ENCODE measurements at places on chromosomes 6 and 20.

DNA sequence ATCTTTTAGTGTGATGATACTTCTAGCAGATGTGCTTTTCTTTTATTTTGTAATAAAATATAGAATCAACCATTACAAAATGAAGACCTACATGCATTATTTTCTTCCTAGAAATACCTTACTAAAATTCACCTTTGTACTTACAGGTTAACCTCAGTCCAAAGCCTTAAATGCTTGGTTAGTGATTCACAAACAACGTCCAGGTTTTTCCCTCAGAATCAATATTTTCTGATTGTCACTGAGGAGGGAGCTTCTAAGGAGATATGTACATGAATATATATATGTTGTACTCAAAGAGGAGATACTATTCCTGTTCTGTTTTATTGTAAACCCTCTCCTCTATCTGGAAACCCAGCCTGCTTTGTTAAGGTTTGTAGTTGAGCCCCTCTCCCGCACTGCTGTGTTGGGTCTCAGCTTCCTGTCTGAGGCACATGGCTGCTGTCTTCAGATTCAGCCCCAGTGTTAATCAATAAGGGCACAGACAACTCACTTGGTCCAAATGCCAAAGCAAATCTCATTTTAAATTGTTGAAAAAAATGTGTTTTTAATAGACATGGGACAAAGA lies 33.9 kb upstream of the HS3ST5 start:
- DNase-seq = no peak

DNA sequence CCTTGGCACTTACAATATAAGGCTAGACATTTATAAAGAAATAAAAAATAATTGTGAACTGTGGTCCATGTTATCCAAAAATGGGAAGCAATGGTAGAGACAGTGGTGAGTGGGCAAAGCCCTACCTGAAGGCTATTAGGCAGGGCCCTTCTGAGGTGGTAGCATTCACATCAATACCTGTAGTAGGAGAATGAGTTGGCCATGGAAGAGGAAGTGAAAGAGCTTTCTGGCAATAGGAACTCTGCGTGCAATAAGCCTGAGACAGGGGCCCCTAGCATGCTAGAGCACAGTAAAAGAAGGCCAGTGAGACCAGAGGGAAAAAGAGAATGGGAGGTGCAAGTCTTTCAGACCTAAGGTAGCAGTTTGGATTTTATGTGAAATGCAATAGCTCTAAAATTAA lies 754.5 kb downstream of the PTPRT start:
- DNase-seq = no peak

- no peak for DNase-seq
Observed at GRCh38 chr6:142699391-142699790, 245.6 kb downstream of the HIVEP2 start.

DNA sequence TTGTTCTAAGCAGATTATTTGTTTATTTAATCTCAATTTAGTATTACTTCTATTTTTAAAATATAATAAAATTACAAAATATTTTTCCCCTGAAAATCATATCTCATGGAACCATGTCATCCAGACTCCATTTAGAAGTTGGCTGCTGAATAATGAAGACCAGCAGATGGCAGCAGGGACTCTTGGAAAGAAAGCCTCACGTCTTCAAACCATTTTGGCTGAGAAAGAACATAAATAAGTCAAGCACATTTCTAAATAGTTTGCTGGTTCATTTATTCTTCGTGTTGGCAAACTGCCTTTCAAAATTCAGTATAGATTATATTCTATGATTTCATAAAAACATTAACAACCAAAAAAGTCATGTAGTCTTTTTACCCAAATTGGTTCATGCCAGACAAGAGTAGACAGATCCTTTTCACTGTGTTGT lies 71.7 kb downstream of the RCAN2 start:
- peak; percentile 47 for DNase-seq

- no peak for DNase-seq
Observed at GRCh38 chr6:99233219-99233618, 116.3 kb downstream of the FAXC start.

DNA sequence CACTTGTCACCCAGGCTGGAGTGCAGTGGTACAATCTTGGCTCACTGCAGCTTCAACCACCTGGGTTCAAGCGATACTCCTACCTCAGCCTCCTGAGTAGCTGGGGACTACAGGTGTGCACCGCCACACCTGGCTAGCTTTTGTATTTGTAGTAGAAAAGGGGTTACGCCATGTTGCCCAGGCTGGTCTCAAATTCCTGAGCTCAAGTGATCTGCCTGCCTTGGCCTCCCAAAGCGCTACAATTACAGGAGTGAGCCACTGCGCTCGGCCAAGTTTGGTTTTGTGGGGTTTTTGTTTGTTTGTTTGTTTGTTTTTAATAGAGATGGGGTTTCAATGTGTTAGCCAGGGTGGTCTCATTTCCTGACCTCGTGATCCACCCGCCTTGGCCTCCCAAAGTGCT lies 12.3 kb downstream of the LOC128125822 start:
- DNase-seq = no peak

- no peak for DNase-seq
Observed at GRCh38 chr6:7098993-7099392, 8.8 kb upstream of the RREB1 start.

- no peak for DNase-seq
Observed at GRCh38 chr6:8535519-8535918, 100.2 kb upstream of the SLC35B3 start.

DNA sequence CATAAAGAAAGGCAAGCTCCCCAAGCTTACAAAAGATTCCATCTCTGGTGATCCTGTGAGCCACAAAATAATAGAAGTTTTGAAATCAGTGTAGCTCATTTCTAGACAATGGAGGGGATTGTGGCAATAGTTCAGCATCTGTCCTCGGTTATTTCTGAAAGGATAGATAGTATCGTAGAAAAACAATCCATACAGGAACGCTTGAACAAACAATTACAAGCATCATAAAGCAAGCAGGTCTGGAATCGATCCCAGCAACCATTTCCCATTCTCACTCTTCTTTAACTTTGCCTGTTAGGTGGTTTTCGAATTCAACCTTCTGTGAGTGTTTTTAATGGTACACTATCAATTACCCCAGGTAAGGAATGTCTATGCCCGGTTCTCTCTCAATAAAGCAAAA lies 931.1 kb downstream of the KIF16B start:
- no peak for DNase-seq

DNA sequence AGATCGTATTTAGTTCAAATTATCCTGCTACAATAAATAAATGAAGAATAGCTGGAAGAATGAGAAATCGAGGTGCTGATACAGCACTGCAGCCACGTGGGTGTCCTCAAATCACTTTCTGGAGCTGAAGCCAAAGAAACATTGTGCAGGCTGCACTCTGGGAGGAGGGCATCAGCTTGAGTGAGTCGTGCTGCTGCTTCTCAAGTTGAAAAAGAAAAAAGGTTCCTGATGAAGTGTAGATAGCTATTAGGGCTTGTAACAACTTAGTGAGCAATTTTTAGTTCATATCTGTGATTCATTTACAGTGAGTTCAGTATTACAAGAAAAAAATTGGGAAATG lies 40.5 kb downstream of the DSE start:
- DNase-seq = no peak

- DNase-seq = no peak
Observed at GRCh38 chr20:1393507-1393882, 641 bp upstream of the FKBP1A start.

GRCh38 chr6:52310932-52311331 lies 26.4 kb upstream of the MCM3 start:
- DNase-seq = no peak

DNA sequence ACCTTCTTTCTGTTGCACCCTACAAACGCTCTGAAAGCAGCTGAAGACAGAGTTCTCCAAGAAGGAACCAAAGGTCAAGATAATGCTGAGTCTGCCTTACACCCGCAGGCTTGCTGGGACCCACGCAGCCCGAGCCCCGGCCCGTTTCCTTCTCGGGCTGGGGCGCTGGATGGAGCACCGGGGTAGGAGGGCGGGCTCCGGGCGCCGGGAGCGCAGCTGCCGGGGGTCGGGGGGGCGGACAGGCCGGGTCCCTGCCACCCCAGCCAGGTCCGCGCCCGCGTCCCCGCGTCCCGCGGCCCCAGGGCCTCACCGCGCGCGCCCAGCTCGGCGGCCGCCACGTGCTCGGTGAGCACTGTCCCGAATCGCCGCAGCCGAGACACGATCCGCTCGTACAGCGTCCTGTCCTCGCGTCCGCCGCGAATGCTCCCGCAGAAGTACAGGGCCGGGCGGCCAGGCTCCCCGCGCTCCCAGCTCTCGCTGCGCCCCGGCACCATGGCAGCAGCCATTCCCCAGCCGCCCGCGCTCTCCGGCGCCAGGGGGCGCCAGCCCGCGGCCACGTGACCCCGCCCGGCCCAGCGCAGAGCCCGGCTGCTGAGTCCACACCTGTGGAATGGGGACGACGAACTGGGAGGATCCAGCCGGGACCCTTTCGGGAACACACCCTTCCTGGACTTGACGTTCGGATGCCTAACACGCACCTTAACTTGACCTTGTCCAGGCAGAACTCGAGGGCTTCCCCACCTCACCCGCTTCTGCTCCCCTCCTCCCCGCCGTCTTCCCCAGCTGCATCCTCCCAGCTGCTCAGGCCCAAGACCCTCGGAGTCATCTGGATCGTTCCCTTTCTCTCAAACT lies at the start of gene DNPH1:
Gene DNPH1 (minus strand): TSS at position 531 of the 852 bp plus-strand sequence. CDS start 25 bp downstream, at position 506.
- DNase-seq = peak; percentile 49

DNA sequence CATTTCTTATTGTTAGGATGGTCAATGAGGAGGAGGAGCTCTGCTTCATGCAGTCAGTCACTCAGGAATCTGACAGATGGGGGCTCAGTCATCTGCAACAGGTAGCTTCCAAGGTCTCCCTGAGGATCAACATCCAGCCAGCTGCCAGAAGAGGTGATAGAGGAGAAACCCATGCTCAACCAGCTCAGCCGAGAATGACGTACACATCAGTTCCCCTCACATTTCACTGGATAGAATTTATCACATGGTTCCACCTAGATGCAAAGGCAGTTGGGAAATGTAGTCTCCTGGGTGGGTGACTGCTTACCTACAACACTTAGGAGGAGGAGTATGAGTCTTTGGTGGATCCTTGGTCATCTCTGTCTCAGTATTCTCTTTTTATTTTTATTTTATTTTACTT lies 144.5 kb downstream of the CEBPB start:
- no peak for DNase-seq

DNA sequence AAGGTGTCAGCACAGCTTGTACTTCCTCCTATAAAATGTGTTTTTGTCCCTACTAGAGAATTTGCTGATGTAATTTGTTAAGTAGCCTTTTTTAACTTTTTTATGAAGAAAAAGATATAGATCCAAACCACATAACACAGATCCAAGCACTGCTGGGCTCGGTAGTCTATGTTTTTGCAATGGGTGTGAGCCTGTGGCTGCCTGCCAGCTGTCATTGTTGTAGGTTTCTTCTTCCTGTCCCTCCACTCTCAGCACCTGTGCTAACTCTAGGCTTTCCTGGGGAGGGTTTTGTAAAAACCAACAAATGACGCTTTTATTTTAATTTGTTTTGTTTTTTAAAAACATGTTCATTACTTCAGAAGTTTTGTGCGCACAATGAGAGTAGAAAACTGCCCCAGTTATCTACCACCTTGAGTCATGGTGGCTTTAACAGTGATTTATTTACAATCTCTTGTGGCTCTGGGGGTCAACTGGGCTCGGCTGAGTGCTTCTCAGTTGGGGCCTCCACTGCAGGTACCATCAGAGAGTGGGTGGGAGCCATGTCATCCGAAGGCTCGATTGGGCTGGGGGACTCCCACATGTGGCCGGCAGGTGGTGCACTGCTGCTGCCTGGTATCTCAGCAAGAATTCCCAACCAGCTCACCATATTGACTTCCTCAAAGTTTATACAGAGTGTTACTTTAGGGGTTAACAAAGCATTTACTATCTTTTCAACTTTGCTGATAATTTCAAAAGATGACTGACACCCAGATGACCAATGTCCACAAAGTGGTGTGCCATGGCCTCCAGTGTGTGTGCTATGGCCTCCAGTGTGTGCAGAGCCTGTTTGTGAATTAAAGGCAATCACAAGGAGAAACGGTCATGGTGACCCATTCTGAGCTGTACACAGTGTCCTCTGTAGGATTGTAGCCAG lies 3.0 kb upstream of the CCR6 start:
- no peak for DNase-seq

GRCh38 chr6:144655376-144655775 lies 370.2 kb downstream of the UTRN start:
- DNase-seq = no peak

- no peak for DNase-seq
Observed at GRCh38 chr6:118354641-118355040, 193.5 kb upstream of the PLN start.

All from T1000 (cell line).